CD4-positive, alpha-beta T cell treated with Interleukin-6 for 4 hours (primary cell): ENCODE measurements at places on chromosomes 3 and 15.

- DNase-seq: no peak
These were observed 91.4 kb upstream of the LRIG1 start for GRCh38 chr3:66592016-66592761.

DNA sequence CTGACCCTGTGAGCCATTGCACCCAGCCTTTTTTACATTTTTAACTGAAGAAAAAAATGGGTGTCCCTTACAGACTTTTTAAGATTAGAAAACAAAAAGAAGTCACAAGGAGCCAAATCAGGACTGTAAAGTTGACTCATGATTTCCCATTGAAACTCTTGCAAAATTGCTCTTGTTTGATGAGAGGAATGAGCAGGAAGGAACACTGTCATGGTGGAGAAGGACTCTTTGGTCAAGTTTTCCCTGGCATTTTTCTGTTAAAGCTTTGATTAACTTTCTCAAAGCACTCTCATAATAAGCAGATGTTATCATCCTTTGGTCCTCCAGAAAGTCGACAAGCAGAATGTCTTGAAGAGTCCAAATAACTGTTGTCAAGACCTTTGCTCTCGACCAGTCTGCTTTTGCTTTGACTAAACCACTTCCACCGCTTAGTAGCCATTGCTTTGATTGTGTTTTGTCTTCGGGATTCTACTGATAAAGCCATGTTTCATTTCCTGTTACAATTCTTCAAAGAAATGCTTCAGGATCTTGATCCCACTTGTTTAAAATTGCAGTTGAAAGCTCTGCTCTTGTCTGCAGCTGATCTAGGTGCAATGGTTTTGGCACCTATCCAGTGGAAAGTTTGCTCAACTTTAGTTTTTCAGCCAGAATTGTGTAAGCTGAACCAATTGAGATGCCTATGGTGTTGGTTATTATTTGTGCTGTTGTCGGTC, 369.4 kb downstream of the MAGI1 start:
- DNase-seq: no peak

GRCh38 chr15:66846031-66846430, 144.0 kb downstream of the SMAD6 start:
- DNase-seq: no peak

GRCh38 chr3:100042166-100042981, 71.9 kb downstream of the FILIP1L start:
- no peak for DNase-seq

- DNase-seq: no peak
These were observed 6.3 kb upstream of the FAM3D start for GRCh38 chr3:58672880-58673279.

DNA sequence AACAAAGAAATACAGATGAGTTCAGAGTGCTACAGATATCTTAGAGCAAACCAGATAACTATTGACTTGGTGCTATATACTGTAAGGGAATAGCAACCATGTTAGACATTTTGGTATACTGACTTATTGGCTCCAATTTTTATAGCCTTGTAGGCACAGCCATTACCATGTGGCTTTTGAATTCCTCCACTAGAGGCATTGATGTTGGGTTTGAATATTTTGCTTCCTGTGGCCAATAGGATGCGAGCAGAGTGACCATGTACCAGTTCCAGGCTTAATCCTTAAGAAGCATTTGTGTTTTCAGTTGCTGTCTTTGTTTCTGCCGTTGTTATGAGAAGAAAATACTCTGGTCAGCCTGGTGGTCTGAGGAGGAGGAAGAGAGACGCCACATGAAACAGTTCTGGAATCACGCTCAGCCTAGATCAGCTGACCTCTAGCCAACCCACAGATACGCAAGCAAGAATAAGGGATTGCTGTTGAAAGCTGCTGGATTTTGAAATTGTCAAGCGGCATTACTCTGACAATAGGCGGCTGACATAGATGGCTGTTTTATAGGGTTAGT, 109.4 kb upstream of the TNIK start:
- DNase-seq: no peak

GRCh38 chr3:36903119-36903882, 41.6 kb downstream of the TRANK1 start:
- DNase-seq: no peak
